ENCODE measurements at places on chromosomes 5 and 9.

DNA sequence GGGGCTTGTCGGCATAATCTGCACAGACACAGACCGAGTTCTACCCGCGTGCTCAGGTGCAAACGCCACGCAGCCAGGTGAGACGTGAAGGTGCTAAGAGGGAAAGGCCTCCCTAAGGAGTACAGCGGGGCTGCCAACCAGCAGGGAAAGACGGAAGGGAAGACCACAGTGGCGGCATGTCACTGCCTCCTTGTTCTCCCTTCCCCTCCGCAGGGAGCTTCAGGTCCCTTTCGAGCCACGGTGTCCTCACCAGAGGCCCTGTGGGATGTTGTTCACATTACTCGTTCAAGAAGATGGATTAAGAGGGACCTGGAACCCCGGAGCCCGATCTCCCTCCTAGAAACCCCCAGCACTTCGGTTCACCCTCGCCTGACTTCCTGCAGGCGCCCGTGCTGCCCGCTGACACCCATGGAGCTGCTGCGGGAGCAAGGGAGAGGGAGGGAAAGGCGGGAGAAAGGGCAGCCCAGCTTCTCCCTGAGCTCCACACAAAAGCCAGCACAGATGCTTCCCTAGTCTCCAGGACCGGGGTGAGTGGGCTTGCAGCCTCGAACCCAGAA lies 686 bp downstream of the BRD9 start:
- peak; percentile 24 for DNase-seq

DNA sequence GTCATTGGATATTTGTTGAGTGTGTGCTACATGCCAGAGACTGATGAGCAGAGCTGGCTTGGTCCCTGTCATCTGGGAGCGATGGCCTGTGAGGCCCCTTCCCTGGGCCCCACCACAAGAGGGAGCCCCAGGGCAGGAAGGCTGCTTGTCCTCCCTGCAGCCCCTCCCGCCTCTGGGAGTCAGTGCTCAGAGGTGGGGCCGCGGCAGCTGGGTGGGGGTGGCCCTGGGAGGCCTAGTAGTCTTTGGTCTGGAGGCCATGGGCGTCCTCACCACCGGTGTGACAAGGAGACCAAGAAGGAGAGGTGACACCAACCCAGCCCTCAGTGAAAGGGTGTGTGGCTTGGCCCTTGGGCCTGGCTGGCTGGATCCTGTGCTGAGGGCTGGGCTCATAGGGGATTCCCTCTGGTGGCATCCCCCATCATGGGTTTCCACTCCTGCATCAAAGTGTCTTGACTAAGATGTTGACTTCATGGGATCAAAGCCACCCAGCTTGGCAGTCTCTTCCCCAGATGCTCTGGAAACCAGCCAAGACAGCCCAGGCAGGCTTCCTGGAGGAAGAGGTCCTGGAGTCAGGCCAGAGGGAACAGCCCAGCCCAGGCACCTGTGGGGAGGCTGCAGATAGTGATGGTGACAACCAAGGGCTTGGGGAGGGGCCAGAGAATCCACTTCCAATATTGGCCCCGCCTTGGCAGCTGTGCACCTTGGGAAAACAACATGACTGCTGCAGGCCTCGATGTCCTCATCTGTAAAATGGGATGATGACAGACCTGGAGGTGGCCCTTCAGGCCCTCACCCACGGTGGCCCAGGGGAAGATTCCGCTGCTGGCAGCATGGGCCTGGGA lies 166.7 kb downstream of the GAPVD1 start:
- DNase-seq: peak; percentile 44

GRCh38 chr9:91362051-91362611 lies 413 bp upstream of the AUH start:
- no peak for DNase-seq

- DNase-seq: no peak
Observed at GRCh38 chr5:95445995-95446394, 54.8 kb downstream of the FAM81B start.

DNA sequence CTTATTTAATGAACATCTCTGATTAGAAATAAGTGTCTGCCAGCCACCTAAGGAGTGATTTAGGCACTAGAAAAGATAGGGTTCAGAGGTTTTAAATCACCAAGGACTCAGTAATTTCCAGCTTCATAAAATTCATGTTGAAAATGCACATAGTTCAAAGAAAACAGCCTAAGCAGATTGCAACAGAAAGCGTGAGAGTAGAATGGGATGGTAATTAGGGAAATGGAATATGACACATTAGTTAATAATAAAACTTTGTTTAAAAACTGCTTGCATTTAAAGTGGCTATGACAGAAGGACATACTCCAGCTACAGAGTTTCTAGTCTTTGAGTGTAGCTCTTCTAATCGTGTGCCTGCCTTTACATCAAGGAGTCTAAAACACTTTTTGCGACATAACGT lies 490.8 kb downstream of the TLE4 start:
- DNase-seq: no peak

- DNase-seq: no peak
Observed at GRCh38 chr9:70600506-70600905, 186.0 kb upstream of the KLF9 start.

DNA sequence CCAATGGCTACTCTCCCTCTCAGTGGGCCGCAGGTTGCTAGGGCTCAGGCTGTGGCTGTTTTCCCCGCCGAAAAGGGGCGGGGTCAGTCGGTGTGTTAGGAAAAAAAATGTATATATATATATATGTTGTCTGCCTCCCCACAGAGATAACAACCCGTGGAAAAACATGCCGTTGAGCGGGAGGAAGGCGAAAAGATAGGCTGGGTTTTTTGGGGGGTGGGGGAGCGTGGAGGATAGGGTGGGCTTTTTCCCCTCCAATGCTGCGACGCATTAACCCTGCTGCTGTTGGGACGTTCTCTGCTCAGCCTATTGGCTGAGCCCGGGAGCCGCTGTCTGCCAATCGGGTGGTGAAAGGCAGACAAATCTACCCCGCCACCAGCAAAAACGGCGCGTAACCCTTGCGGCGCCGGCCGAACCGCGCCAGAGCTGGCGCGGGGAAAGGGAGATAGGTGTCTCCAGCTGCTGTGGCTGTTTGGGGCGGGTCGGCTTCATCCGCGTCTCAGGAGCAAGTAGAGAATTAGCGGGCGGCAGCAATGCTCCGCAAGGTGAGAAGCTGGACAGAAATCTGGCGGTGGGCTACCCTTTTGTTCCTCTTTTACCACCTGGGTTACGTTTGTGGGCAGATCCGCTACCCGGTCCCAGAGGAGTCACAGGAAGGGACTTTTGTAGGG lies at the start of gene PCDHGC4:
Gene PCDHGC4, plus strand, starts transcription at position 390 of the 671 bp plus-strand sequence. Its CDS starts 144 bp downstream, at position 534.
- peak; percentile 45 for DNase-seq

DNA sequence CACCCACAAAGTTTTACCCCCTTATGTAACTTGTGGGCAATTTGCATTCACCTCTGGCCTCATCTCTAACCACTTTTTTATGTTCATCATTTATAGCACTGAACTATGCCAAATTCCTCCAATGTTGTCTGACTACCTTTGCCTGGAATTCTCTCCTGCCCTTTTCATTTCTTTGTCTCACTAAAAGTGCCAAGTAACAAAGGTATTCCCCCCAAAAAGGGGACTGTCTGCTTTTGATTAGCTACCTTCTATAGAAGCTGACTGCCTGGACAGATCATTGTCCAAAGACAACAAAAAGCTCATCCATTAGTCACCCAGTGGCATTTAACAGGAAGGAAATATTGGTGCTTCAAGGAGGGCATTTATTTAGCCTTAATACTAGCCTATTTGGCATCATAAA lies 189.9 kb upstream of the VCAN start:
- no peak for DNase-seq

DNA sequence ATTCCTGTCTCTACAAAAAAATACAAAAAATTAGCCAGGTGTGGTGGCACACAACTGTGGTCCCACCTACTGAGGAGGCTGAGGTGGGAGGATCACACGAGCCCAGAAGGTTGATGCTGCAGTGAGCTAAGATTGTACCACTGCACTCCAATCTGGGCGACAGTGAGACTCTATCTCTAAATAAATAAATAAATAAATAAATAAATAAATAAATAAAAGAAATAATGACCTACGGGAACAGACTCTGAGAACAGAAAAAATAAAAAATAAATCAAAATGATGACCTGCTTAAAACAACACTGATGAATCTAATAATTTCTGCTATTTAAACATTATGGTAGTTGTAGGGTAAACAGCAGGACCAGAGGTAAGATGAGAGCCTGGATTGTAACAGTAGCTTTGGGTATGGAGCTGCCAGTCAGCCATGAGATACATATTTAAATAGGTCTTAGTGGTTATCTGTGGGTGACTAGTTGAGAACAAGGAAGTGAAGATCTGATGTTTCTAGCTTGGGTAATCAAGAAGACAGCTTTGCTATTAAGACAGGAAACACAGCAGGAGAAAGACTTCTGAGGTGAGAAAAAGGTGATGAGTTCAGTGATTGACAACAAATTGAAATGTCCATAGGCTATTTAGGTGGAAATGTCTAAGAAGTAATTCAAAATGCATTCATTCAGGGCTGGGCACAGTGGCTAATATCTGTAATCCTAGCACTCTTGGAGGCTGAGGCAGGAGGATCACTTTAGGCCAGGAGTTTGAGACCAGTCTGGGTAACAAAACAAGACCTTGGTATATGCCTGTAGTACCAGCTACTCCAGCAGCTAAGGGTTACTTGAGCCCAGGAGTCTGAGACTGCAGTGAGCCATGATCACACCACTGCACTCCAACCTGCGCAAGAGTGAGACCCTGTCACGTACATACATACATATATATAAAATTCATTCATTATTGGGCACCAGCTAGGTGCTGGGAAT lies 11.0 kb downstream of the RNF145 start:
- no peak for DNase-seq

GRCh38 chr5:151181818-151182523 lies 24.4 kb upstream of the ANXA6 start:
- no peak for DNase-seq

DNA sequence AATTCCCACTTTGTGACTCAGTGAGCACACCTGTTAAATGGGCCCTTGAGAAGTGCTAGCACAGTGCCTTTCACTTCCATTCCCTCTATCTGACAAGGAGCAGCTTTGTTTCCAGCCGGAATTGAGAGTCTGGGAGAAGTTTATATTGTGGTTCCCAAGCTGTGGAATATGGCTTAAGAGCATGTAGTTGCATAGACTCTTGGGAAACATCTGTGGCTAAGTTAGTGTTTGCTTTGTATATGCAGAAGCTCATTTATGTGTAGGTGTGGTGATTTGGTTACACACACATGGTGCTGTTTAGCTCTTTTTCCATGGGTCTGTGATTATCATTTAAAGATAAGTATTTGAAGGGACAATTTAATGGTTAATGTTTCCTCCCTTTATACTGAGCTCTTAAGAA lies 110.5 kb upstream of the HMHB1 start:
- no peak for DNase-seq

DNA sequence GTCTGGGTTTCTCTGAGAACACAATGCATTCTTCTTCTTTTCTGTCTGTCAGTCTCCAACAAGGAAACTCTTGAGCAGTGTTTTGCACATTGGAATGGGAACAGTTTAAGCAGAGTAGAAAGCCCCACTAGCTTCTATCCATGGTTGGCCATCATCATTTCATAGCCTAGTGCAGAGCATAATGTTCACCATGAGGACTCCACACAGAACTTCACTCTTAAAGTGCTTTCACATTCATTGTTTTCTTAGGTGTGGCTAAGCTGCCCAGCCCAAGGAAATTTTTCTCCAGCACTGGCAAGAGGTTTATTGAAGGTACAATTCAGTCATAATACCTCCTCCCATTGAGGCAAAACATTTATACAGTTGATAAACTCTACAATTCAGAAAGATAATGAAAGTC lies 503.0 kb upstream of the CD180 start:
- no peak for DNase-seq

DNA sequence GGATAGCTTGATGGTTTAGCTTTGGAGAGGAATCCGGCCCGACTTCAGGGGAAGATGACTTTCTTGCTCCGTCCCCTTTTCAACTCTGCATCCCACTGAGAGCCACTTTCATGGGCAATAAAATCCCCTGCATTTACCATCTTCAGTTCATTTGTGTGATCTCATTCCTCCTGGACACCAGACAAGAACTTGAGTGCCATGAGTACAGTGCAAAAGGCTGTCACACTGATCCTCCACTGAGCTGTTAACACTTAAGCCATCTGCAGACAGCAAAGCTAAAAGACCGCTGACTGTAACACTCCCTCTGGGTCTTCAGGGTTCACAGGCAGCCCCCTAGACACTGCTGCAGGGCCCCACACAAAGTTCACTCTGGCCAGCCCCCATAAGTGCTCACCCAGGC lies 48.3 kb upstream of the TCERG1 start:
- no peak for DNase-seq

- DNase-seq: no peak
Observed at GRCh38 chr9:87431837-87432236, 65.8 kb upstream of the DAPK1 start.

GRCh38 chr9:131837316-131837715 lies 97.4 kb upstream of the RAPGEF1 start:
- DNase-seq: no peak

GRCh38 chr9:34341659-34342295 lies 12.4 kb downstream of the NUDT2 start:
- DNase-seq: no peak

DNA sequence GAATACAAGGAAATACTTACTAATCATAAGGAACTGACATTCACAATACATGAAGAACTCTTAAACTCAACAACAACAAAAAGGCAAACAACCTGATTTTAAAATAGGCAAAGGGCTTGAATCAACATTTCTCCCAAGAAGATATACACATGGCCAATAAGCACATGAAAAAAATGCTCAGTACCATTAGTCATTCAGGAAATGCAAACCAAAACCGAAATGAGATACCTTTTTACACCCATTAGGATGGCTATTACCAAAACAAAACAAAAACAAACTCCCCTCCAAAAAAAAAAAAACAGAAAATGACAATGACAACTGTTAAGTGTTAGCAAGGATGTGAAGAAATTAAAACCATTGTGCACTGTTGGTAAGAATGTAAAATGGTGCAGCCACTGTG lies 104.1 kb upstream of the ZNF462 start:
- no peak for DNase-seq

DNA sequence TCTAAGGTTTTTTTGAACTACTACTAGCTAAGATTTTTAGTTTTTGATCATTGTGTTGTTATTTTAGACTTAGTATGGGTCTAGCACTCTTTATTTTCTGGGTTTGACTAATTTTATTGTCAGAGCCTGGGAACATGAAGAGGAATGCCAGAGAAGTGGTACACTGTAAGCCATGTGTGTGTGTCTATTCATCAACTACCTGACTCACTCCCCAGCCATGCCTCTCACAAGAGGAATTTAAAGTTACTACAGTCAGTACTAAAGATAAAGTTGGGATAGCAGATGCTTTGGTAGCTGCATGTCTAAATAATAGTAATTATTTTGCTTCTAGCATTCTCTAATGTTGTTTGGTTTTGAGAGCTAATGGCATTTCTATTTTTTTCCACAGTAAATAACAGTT lies 264.8 kb downstream of the CSNK1G3 start:
- no peak for DNase-seq

GRCh38 chr9:37732086-37732741 lies 21.4 kb upstream of the TRMT10B start:
- DNase-seq: no peak

DNA sequence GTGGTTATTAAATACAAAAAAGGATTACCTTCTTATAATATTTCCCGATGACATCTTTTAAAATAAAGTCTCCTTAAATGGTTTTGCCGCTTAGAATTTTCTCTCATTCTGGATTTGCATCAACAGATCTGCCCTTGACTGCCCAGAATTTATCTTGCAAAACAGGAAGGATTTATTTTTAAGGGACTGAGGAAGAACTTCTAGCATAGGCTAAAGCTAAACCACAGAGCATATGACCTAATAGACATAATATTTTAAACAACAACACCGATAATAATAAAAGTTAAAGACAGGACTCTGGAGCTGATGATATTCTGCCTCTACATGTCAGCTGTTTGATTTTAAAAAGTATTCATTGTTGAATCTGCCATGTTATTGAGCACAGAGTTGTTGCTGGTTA lies 145.3 kb upstream of the ADCY2 start:
- DNase-seq: no peak

GRCh38 chr9:88810826-88811225 lies 180.4 kb upstream of the S1PR3 start:
- no peak for DNase-seq

Measured in stimulated activated CD4-positive, alpha-beta T cell treated with anti-CD3 and anti-CD28 coated beads, Interleukin-15, amount 100 ng/mL, for 24 hours (primary cell).